ENCODE measurements at places on chromosomes 11 and 22.

- no peak for DNase-seq
Measured at GRCh38 chr11:84800755-84801346, 826.3 kb downstream of the DLG2 start.

DNA sequence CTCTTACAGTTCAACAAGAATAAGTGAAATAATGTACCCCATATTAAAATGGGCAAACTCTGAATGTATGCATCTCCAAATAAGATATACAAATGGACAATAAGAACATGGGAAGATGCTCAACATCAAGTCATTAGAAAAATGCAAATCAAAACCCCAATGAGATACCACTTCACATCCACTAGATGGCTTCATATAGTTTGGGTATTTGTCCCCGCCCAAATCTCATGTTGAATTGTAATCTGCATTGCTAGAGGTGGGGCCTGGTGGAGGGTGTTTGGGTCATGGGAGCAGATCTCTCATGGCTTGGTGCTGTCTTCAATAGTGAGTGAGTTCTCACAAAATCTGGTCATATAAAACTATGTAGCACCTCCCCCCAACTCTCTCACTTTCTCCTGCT is 5.7 kb downstream of the MPZL2 start:
- no peak for DNase-seq

GRCh38 chr11:96310236-96310635 is 32.8 kb downstream of the MAML2 start:
- DNase-seq: no peak

DNA sequence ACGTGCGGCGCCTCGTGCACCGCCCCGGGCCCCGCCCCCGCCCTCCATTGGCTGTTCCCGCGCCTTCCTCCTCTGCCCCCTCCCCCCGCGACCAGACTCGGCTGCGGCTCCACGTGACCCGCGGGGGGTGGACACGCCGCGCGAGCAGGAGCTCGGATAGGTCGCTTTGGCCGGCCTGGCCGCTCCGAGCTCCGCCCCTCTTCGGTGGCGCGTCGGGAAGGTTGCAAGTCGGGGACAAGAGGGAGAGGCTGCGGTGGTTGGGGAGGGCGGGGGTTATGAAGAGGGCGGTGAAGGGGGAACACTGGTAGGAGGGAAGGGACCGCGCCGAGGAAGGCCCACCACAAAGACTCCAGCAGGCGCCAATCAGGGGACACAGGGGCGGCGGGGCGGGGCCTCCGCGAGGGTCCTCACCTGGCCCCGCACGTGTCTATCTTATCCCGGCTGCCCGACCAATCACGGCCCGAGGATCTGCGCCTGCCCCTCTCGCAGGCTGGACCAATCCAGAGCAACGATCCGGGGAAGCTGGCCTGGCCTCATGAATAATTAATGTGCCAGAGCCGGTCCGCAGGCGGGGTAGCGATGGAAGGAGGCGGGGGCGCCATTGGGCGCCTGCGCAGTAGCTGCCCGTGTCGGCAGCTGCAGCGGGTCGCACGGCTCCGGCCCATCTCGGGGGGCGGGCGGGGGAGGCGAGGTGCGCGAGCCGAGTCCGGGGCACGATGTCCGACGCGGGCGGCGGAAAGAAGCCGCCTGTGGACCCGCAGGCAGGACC is at the start of gene TEF:
Gene TEF, plus strand, starts transcription at position 614 of the 769 bp plus-strand sequence. Its CDS starts 103 bp downstream, at position 717.
- DNase-seq: peak; percentile 99

Data from CD4-positive, alpha-beta T cell treated with Interleukin-17A for 4 hours (primary cell).